ENCODE measurements at places on chromosomes 3 and 15.

- DNase-seq = no peak
Measured at GRCh38 chr15:26971271-26972018, 464 bp downstream of the GABRG3 start.

DNA sequence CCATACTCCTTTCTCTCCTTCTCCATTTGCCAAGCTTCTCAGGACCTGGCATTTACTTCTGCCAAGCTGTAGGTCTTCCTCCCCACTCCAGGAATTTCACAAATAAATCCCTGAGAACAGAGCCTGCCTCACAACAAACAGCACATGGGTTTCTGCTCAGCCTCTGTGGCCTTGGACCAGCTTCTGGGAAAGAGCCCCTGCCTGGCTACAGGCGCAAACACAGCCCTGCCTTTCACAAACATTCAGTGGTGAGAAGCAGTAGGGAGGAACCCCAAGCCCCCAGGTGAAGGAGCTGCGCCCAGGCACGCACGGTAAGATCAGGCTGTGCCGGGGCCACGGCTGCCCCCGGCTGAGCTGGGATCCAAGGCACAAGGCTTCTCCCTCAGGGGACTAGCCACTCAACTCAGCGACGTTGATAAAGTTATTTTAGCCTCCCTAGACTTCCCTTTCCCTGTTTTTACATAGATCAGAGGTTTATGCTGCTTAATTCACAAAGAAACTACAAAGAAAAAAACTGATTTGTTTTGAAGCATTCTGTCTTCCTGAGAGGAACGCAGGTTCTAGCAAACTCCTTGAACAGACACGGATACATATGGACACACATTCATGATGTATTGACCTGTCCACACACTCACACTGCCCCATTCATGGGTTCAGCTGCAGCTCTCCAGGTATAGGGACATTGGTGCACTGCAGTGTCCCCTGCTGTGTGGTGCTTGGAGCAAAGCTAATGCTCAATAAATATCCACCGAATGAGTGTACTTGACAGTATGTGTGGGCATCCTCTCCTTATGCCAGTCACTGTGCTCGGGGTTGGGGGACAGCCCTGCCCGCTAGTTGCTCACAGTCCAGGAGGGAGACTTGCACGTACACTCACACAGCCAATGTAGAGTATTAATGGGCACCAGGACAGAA is 25.4 kb downstream of the HES1 start:
- no peak for DNase-seq

GRCh38 chr3:48426401-48426909 is 3.4 kb downstream of the PLXNB1 start:
- DNase-seq = no peak

DNA sequence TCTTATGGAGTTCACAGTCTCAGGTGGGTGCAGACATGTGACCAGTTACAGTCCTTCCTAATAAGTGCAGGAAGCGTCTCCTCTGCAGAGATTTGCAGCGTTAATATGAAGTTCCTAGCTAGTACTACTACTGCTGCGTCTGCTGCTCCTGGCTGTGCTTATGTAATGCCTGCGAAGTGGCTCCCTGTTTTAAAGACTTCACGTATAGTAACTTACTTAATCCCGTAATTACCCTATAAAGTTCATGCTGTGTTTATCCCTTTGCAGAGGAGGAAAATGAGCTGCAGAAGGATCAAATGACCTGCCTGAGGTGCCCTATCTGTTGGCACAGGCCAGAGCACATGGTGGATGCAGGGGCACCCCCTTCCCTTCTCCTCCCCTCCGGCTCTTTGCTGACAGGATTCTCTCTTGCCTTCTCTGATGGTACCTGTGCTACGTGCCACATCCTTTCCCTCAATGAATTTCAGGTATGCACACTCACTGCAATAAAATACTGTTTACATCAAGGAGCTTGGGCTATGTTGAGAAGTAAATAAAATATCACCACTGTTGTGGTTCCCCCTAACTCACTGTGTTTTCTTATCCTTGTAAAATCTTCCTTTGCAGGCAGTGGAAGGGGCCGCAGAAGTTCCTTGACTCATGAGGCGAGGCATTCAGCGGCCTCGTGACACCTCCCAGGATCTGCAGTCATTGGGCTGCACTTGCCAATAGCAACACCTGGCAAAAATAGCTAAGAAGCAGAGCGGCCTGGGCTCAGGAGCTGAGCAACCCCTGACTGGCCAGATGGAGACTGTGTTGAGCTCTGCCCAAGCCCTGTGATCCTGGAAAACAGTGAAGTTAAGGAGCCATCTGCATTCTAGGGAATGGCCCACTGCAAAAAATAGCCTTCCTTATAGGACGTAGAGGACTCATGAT is 188.9 kb upstream of the ATP10A start:
- no peak for DNase-seq

- no peak for DNase-seq
Measured at GRCh38 chr3:58899159-58899952, 150.5 kb downstream of the CFAP20DC start.

- DNase-seq = no peak
Measured at GRCh38 chr3:43338295-43338694, 52.0 kb downstream of the SNRK start.

DNA sequence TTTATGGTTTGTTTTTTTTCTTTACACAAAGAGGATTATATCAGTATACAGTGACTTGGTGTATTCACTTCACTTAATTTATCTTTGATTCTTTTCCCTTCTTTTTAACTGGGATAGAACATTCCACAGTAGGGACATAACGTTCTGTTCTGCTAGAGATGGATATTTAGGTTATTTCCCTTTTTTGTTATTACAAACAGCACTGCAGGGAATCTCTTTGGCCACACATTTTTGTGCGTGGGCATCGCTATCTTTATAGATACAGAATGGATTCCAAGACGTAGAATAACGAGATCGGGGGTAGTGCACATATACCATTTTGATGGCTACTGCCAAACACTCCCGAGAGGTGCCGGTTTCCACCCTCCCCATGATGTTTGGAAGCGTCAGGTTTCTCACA is 44.8 kb downstream of the PXYLP1 start:
- no peak for DNase-seq

DNA sequence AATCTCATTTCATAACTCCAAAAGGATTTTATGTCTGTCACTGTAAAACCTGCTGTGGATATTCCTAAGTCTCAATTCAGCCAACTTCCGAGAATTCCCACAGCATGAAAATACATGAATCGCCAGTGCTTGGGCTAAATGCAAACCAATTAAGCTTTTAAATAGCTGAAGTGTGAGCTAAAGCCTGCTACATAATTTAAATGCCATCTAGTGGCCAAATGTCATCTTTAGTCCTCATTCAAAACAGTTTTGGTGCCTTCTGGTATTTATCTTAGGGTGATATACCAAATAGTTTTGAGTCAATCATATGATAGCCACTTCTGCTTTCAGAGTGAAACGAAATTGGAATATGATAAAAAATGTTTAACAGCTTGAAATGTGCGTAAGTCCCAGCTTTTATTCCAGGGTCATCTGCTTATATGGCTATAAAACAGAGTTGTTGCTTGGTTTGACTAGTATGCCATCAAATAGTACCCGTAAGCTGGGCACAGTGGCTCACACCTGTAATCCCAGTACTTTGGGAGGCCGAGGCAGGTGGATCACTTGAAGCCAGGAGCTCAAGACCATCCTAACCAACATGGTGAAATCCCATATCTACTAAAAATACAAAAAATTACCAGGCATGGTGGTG is 41.8 kb upstream of the CCNL1 start:
- DNase-seq = peak; percentile 55

- peak; percentile 92 for DNase-seq
Measured at GRCh38 chr15:90529371-90530249, at the start of gene CRTC3. Gene CRTC3, plus strand, starts transcription at chr15:90529923. Its CDS starts 149 bp downstream, at chr15:90530072.

DNA sequence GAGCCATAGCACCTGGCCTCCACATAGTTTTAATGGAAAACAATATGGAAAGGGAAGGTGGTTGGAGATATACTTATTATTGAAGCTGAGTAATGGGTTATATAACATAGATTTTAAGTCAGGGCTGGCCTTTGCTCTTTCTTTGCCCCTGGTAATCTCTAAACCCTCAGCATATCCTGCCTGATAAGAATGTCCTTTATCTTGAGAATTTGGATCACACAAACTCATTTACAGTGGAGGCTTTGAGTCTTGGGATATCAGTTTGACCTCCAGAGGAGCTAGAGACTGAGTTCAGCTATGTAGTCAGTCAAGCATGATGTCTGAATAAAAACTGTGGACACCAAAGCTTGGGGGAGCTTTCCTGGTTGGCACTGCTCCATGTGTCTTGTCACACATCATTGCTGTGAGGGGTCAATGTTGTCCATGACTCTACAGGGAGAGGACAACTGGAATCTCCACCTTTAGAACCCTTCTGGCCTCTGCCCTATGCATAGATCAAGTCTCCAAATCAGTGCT is 9.0 kb upstream of the C3orf33 start:
- DNase-seq = no peak

DNA sequence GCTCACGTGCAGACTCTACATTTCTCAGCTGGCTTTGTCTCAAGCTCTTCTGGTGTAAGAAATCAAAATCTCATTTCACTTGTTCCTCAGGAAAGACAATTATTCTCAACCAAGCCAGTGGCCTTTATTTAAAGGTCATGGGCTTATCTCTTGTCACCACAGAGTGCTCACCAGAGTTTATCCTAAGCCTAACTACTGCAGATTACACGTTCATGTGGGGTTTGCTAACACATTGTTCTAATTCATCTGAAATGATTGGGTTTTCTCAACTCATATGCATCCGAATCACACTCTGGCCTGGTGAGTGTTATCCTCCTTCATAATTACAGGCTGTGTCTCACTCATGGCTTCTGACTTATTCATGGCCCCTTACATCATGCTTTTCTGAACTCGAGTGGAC is 83.3 kb upstream of the TSC22D2 start:
- no peak for DNase-seq

- DNase-seq = peak; percentile 85
Measured at GRCh38 chr15:72197460-72198355, at the start of gene GRAMD2A. Gene GRAMD2A, minus strand, starts transcription at chr15:72197787.

DNA sequence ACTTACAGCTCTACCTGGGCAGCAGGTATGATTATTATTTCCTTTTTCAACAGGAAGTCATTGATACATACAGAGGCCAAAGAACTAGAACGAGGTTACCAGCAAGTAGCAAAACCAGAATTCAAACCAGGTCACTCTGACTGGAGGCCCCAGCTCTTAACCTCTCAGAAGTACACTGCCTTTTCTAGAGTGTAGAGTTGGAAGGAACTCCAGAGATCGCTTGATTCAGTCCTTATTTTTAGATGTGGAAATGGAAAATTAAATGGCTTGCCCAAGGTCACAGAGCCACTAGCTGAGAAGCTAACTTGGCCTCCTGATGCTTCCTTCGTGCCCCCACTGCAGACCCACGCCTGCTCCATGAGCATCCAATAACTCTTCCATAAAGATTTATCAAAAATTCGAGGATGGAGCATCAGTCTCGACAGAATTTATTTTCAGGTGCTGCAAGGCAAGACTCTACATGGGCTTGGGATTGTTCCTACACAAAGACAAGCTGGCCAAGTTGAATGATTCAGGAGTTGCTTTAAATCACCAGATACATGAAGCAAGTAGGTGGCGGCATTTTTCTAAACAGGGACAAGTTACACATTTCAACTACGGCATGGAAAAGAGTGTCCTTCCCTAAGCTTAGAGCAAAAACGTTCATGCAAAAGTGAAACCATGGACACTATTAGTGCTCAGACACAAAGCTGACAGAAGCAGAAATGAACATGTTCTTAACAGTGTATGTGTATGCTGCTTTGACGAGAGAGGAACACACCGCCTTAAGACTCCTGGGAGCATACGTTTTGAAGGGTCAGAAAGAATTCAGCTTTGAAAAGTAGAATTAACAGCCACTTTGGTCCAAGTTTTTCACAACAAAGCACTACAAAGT is 235.7 kb downstream of the THRB start:
- DNase-seq = no peak

DNA sequence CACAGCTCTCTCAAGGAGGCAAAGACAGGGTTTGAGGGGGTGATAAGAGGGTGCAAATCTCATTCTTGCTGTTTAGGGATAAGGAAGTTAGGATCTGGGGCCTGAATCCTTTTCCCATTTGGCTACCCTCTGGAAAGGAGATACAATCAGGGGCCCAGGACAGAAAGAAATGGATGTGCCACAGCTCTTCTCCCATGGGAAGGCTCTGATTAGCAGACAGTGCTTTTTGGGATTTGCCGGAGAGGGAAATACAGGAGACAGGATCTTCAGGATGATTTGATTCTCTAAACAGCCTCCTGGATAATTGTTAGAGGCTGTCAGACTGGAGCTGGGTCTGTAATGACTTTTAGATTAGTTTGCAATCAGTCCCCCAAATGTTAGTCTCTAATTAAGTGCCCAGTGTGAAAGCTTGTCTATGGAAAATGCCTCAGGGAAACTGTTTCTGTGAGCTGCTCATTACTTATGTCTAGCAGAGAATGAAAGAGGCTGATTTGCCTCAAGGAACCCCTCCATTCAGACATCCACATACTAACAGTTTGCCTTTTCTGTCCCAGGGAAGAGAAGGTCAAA is 67.6 kb downstream of the COL6A5 start:
- no peak for DNase-seq

- no peak for DNase-seq
Measured at GRCh38 chr3:113894927-113895326, 52.9 kb upstream of the ZDHHC23 start.

DNA sequence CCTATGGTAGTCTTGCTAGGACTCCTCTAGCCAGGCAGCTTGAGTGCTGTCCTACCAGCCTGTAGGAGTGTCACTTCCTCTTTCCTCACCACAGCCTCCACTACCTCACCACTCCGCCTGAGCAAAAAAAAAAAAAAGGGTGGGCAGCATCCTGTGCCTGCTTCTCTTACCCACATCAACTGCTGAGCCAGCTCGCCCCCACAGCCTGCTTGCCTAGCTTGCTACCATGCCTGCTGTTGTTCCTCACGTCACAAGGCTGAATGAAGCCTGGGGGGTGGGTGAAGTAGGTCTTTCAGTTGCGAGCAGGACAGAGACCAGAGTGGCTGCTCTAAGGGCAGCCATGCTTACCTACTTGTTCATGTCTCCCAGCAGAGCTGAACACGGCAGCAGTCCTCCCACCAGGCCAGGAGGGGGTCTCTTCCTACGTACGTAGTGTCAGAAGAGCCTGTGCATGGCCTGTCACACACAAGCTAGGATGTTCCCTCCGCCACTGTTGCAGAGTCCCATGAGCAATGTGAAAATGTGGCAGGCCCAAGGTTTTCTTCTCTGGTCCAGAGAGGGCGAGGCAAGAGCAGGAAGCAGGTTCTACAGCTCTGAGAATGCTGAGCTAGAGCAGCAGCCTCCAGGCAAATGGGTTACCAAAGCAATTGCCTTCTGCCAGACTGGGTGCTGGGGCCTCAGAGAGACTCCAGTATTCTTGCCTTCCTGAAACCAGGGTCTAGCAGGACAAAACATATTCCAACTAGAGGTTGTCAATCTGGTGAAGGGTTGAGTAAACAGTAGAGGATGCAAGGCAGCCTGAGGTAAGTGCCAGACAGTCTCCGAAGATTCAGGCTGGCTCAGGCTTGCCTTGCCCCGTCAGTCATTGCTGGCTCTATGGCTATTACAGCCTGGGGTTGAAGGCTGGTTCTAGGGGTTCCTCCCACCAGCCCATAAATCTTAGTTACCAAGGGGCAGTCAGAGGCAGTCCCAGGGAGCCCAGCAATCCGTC is 8.1 kb downstream of the PPM1M start:
- peak; percentile 89 for DNase-seq

- no peak for DNase-seq
Measured at GRCh38 chr3:142863010-142863817, 25.7 kb downstream of the PCOLCE2 start.

Data from GM13977 (cell line).